ENCODE measurements at places on chromosomes 5 and 9.

DNA sequence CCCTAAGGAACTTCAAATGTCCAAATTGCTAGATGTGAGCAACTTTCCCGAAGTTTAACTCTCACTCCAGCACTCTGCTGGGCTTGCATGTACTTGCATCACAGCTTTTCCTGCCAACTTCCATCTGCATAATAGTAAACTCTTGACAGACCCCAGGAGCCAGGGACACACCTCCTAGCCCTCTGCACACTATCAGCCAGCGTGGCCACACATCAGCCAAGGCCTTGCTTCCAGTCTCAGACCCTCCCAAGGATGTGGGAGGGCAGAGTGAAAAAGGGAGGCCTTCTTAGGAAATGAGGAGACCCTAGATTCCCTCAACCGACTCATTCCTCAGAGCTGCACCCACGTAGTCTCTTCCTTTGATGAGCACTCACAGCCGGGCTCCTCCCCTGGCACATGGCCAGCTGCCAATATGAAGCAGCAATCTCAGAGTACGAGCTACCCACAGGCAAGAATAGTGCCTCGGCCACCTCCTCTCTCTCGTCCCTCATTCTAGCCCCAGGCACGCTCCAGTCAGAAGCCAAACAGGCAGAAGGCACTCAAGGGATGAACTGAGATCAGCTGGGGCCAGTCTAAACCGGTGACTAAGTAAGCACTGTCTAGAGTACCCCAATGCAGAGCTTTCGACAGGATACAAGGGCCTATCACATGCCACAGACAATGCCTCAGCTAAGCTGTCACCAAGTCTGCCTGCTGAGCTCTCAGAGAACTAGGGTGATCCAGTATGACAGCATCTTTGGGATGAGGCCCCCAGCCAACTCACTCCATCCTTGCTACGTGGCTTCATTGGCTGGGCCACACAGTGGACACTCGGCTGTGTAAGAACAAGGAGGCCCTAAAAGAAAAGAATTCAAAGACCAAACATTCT lies 2.3 kb downstream of the P4HA2 start:
- DNase-seq = no peak

DNA sequence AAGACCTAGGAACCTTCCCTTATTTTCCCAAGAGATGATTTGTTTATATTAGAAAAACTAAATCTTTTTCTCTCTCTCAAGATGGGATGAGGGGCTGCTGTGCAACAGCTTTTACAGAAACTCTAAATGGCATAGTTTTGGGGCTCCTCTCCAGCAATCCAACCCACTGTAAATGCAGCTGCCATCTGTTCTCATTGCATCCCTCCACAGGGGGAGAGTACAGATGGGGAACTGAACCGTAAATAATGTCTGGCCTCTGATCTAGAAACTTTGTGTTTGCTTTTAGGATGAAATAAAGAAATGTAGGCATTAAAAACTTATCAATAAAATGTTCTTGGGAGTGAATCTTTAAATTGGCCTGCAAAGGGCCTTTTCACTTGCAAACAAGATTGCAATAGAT lies 291.4 kb downstream of the MCTP1 start:
- no peak for DNase-seq

GRCh38 chr9:77463151-77463550 lies 185.0 kb downstream of the GNA14 start:
- no peak for DNase-seq

DNA sequence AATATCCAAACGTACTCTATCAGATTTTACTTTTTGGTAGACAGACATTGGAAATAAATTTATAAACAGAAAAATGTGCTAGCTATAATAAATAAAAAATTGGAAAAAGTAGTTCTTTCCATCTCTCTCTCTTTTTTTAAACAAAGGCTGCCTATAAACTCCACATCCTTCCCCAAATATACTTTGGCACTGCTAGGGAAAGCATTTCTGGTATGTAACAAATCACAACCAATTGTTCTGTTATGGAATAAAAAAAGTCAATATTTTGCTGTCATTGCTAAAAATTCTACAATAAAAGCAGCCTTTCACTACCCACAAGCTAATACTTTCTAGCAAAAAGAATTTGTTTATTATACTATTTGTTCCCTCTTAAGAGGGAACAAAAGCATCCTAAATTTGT lies 169.2 kb upstream of the TARS1 start:
- no peak for DNase-seq

GRCh38 chr5:103569313-103570060 lies 6.9 kb upstream of the NUDT12 start:
- no peak for DNase-seq

DNA sequence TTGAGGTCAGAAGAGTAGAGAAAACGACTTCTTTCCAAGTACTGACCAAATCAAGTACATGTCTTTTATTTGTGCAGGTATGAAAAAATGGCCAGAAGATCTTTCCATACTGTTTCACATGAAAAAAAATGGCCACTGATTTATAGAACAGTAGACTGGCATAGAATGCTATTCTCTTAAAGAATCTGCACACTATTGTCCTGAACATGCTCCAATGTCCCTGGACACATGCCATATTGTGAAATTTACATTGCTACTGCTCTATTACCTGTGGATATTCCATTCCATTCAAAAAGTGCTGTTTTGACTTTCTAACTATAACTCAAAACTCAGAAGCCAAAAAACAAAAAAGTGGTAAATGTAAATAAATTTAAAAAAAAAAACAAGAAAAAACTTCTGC lies 60.6 kb downstream of the FBXL17 start:
- no peak for DNase-seq

DNA sequence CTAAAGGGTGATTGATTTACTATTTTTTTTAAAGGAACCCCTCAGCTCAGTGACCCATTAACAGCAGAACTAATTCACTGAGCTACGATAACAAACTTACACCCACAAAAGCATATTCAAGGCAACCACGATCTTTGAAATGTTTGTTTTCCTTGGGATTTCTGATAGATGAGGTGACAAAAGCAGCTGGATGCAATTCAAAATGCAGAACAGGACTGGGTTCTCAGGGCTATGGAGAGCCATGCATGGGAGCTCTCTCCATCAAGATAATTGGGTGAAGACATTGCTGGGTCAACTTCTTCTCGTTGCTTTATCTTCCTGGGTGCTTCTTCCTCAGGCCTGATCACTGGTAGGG lies 60.1 kb downstream of the PAPPA start:
- DNase-seq = no peak

- no peak for DNase-seq
These were observed 88.8 kb downstream of the TLE4 start for GRCh38 chr9:79660615-79661014.

DNA sequence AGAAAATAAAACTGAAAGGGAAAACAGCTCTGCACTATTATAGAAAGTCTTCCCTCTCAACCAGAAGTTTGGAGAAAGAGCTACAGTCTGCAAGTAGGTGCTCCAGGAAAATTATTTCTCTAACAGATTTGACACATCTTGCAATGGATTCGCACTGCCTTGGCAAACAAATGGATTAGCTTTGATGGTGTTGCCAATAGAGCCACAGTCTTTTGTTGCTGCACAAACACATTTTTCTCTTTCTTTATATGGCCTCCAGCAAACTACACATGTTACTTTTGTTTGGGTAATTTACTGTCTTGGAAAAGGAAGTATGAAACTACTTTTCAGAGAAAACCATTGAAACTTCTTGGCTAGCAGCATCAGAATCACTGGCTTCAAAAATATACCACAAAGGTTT lies 523.1 kb downstream of the EFNA5 start:
- DNase-seq = no peak

GRCh38 chr5:56457887-56458812 lies 225.0 kb upstream of the ANKRD55 start:
- peak; percentile 74 for DNase-seq

DNA sequence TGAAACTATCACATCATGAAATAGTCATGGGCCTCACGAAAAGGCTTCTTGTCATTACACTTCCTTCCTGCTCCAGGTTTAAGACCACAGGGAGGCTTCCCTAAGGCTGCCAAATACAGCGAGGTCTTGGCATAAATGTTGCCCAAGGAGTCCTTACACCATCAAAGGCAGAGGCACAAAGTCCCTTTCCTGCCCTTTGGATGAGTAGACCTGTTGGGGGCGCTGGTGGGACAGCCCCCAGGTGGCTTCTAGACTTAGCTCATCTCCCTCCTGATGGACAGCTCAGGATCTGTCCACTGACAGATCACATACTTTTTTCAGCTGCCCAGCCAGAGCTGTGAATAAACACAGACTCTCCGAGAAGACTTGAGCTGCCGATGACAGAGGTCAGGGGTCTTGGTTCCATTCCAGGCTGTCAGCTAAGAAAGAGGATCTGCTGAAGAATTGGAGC lies 15.5 kb upstream of the MEGF9 start:
- DNase-seq = peak; percentile 30

DNA sequence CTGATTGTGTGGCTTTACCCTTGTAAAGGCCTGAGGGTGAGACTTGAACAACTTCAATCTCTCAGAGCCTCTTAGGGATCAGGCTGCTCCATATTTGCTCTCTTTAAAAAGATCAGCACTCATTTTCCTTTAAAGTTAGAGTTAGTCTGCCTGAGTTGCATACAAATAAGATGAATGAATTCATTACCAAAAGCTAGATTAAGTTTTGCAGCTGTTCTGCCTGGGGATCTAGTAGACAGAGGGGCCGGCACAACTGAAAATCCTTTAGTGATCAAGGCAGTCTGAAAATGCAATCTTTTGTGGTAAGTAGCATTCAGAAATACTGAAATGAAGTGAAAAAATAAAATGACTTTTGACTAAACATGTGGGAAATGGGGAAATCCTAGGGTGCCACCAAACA lies 264.0 kb downstream of the MAN2A1 start:
- no peak for DNase-seq

- no peak for DNase-seq
These were observed 9.7 kb downstream of the GRIN1 start for GRCh38 chr9:137148661-137149060.

DNA sequence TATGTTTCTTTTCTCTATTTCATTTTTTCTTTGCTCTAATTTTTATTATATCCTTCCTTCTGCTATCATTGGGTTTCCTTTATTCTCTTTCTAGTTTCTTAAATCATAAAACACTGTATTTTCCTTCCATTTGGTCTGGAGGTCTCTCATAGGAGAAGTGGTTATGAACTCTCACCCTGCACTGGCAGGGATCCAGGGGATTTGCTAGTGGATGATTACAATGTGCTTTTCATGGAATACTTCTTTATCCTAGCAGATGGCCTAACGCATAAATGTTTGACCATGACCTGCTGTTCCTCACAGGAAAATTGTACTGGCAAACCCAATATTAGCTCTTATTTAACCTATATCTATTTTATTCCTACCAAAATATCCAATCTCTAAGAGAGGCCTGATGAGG lies 31.5 kb upstream of the SGCD start:
- no peak for DNase-seq

DNA sequence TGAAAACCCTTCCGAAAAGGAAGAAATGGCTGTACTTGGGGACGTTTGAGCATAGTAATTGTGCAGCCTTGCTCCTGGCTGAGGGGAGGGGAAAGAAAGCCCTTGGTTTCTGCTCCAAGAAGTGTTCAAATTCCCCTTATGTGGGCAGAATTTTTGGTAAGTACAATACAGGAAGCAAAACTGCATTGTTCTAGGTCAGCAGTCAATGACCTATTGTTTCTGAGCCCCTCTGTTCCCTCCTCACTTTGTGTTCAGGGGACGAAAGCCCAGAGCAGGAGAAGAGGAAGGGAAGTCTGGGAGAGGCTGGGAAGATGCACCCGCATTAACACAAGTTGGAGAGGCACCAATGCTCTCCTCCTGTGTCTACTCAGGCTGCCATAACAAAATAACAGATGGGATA lies 11.9 kb downstream of the BASP1 start:
- DNase-seq = no peak

DNA sequence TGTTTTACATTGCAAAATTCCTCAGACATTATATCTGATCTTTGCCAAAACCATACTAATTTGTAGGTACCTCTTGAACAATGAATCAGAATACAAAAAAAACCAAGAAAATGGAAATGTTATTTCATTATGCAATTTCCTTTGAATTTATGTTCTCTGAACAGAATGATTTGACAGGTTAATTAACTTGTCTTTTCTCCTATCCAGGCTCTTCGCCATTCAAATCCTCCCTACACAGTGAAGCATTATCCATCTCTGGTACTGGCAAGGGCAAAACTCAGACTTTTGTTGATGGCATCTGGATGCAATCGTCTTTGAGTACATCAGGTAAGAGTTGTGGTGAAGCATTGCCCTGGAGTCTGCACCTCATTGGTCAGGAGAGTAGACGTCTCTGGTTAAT lies 655.7 kb upstream of the ITGA1 start:
- no peak for DNase-seq

GRCh38 chr5:109876030-109876725 lies 186.5 kb downstream of the MAN2A1 start:
- DNase-seq = no peak

DNA sequence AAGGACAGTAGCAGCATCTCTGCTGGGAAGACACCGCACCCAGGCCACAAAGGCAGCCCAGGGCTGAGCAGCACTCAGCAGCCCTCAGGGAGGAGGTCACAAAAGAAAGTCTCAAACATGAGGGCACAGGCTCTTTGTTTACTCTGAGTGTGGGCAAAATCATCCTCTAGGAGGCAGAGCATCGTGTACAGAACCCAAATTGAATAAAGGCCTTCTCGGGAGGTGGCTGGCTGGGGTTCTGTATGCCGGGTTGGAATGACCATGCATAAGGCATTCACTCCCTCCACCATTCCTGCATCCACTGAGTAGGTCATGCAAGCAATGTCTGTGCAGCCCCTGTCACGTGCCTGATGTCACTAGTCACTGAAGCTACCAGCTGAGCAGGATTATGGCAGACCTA lies 412.8 kb downstream of the SPOCK1 start:
- no peak for DNase-seq

- no peak for DNase-seq
These were observed 23.8 kb upstream of the LRRC14B start for GRCh38 chr5:167511-167910.

GRCh38 chr9:131258698-131259431 lies 17.4 kb downstream of the FAM78A start:
- no peak for DNase-seq

- DNase-seq = peak; percentile 82
These were observed 54.0 kb upstream of the NTRK2 start for GRCh38 chr9:84615544-84615943.

Measured in OCI-M1 (cell line).